Testis (tissue), 5 donors: ENCODE measurements at places on chromosomes 6 and 20. TPM values are rescaled to one million over a fixed set of nuclear protein-coding genes. Genes with fewer than 3 reads are reported as not detected.

The SLC32A1 gene
- total RNA-seq: 0.25 TPM

DNA sequence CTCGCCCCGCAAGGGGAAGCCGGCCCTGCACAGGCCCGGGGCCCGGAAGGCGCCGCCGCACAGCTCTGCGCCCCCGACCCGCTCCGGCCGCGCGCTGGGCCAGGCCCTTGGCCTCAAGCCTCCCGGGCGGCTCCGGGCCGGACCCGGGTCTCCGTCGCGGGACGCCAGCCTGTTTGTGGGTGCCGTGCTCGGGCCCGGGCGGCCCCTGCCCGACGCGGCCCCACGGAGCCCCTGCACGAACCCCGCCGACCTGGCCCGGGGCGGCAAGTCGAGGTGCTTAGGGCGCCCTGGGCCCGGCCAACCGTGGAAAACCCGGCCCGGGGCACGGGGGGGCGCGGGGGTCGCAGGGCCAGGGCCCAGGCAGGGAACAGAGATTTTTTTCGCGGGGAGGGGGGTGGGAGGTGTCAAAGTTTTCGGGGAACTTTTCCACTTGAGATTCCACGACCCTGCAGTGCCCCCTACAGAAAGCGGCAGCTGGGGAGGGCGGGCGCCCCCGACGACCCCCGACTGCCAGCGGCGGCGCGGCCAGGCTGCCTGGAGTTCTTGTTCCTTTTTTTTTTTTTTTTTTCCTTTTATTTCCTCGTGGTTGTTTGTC is 805 bp upstream of the STX16 start:
- no peaks in the 10 kb centered on the region for H3K27me3 ChIP-seq
- H3K4me3 ChIP-seq: peak overlapping the region; percentile 98
- H3K36me3 ChIP-seq: no peaks in the 10 kb centered on the region
- H3K27ac ChIP-seq: peak overlapping the region; percentile 93

DNA sequence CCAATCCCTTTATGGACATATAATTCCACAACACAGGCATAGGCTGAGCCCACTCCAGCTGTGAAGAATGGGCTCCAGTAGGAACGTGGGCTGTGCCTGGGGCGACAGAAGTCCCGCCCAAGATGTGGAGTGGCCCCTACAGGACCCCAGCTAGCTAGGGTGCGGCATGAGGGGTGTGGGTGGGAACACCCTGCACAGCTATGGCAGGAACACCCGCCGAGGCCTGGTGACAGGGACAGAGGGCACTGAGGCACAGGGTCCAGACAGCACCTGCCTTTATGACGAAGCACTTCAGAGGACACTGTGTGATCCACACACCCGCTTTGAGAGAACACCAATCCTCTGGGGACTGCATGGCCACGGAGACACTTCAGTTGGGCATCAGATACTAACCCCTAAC is 28.2 kb upstream of the TCFL5 start:
- H3K27me3 ChIP-seq: no peaks in the 10 kb centered on the region
- no peak for DNase-seq
- H3K27ac ChIP-seq: no peak overlapping the region
- H3K36me3 ChIP-seq: peaks cover 4% of the 10 kb centered on the region
- no peaks in the 10 kb centered on the region for H3K4me1 ChIP-seq
- H3K4me3 ChIP-seq: no peak overlapping the region

GRCh38 chr6:53616450-53617357 is 48.9 kb downstream of the KLHL31 start:
- DNase-seq: no peak
- no peaks in the 10 kb centered on the region for H3K36me3 ChIP-seq
- H3K4me3 ChIP-seq: no peak overlapping the region
- no peak overlapping the region for H3K27ac ChIP-seq
- H3K4me1 ChIP-seq: no peaks in the 10 kb centered on the region

DNA sequence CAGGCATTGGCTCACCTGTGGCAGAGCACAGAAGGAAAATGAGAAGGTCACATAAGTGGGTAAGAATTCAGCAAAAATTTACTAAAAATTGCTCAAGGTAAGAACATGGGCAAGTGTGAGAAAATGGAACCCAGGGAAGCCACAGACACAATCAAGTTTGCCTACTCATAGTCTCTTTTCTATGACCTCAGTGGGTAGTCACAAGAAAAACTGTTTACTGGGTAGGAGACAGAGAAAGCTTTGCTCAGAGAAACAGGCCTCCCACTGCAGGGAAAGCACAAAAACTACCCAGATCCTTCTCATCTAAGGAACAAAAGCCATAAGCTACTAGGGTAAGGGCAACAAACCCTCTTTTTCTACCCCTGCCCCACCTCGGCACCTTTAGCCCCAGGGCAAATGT is 35.2 kb downstream of the FAM184A start:
- no peak overlapping the region for H3K27ac ChIP-seq
- DNase-seq: no peak
- no peaks in the 10 kb centered on the region for H3K36me3 ChIP-seq
- no peak overlapping the region for H3K4me3 ChIP-seq
- H3K27me3 ChIP-seq: no peaks in the 10 kb centered on the region
